ENCODE measurements at places on chromosomes 2 and 18. TPM values are rescaled to one million over a fixed set of nuclear protein-coding genes. Genes with fewer than 3 reads are reported as not detected.

DNA sequence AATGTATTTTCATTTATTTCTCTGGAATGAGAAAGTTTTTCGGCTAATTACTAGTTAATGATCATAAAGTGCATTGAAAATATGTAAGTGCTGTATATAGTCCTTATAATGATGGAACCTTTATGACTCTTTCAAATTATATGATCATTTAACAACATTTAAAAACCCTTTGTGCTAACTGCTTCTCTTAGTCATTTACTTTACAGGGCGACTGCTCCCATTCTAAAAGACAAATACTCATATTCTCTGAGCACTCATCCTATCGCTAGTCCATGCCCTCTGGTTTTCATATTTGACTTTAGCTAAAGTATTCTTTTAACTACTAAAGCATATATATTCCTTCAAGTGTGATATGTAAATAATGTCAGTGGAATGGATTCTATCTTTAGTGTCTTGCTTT is 168.2 kb downstream of the CDH7 start:
- H3K4me1 ChIP-seq = no peaks in the 10 kb centered on the region
- no peaks in the 10 kb centered on the region for H3K36me3 ChIP-seq
- no peak overlapping the region for H3K27ac ChIP-seq
- no peaks in the 10 kb centered on the region for H3K27me3 ChIP-seq

GRCh38 chr18:6435731-6436130 is 21.0 kb upstream of the L3MBTL4 start:
- H3K4me1 ChIP-seq = no peaks in the 10 kb centered on the region
- no peaks in the 10 kb centered on the region for H3K36me3 ChIP-seq
- H3K4me3 ChIP-seq = no peak overlapping the region

DNA sequence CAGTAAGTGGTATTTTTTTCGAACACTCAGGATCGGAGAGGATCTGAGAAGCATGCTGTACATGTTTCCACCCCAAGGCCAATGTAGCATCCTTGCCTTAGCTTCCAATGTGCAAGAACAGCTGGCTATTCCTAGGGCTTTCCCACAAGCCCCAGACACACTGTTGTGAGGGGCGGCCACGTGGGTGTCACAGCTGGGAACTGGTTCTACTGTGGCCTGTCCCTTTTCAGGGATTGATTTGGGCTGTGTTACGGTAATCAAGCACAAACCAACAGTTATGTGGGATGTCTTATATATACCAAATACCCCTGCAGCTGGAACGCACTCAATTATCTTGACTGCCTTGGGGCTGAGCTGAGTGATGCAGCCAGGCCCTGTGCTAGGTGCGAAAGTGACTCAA is 116.3 kb upstream of the CXCR4 start:
- H3K36me3 ChIP-seq = no peaks in the 10 kb centered on the region
- no peaks in the 10 kb centered on the region for H3K27me3 ChIP-seq

GRCh38 chr2:159145745-159146354 is 140.7 kb downstream of the WDSUB1 start:
- H3K4me1 ChIP-seq = peaks cover 23% of the 10 kb centered on the region
- DNase-seq = no peak
- H3K36me3 ChIP-seq = no peaks in the 10 kb centered on the region

UGT1A10 gene
- total RNA-seq = 0.09 TPM

GRCh38 chr2:106161938-106162820 is 31.9 kb downstream of the UXS1 start:
- H3K36me3 ChIP-seq = no peaks in the 10 kb centered on the region
- no peak overlapping the region for H3K27ac ChIP-seq

All from pancreas (tissue), 10 donors.